ENCODE measurements at places on chromosomes 7 and 10.

- no peak for DNase-seq
Measured at GRCh38 chr10:78391585-78391984, 357.9 kb downstream of the RPS24 start.

GRCh38 chr10:31262672-31263071 is 56.3 kb upstream of the ZEB1 start:
- no peak for DNase-seq

GRCh38 chr10:19843487-19843886 is 27.3 kb downstream of the PLXDC2 start:
- DNase-seq, result no peak

DNA sequence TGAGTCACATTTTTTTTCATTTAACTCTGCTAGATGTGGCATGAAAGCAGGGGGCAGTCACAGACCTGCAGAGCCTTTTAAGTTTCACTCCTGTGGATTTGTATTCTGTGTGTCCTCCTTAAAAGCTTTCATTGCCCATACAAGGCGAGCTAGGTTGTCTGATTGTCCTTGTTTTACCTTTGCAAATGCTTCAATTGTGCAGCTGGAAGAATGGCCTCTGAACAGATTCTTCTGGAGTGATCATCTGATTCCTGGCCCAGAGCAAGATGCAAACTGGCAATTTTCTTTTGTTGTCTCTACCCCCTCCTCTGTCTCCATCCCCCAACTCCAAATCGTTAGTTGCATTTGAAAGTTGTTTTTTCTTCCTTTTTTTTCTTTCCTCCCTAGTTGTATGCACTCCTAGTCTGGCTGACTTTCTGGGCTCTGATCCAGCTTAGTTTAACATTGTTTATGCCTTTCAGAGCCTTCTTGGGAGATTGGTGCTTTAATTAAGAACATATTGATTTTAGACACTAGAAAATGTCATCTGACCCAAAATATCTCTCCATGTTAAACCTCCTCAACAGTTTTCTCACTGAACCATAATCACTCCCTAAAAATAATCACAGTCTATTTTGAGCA is 150.2 kb downstream of the REEP3 start:
- no peak for DNase-seq

GRCh38 chr7:45174966-45175765 is 17.6 kb downstream of the RAMP3 start:
- DNase-seq, result no peak

DNA sequence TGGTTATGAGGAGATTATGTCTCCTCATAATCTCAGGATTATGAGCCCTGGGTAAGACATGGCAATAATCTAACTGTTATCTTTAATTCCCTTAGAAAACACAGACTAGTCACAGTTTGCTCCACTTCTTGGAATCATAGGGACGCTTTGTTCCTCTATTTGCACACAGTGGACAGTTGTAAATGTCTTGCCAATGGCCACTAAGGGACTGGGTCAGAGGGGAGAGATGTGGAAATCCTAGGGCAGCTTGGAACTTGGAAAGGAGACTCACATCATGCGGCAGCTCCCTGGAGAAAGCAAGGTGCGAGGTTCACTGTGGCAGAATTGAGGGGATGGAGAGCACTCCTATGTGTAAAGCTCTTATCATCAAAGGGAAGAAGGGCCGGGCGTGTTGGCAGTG is 266.1 kb downstream of the PRPF18 start:
- DNase-seq, result no peak

DNA sequence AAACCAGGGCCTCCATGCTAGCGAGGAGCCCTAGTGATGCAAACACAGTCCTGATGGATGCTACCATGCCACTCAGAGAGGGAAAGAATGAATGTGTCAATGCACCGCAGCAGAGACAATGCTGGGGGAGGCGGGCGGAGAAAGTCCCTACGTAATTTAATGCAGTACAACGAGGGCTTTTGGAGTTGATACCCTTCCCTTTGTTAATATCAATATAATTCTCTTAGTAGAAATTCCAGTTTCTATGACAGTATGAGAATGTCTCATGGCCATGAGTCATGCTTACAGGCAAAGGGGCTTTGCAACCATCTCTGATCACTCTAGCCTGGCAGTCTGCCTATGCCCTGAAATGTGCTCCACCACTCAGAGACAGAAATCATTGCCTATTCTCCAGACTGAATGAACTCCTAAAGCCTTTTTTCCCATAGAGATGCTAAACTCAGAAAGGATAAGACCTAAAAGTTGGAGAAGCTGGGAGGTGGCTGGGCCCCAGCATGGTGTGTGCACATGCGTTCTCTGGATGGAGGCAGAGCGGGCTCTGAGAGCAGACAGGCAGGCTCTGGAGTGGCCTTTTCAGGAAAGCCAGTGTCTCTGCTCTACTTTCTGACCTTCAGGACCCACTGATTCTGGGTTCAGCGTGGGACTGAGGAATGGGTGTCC is 20.3 kb upstream of the GIMAP2 start:
- DNase-seq, result no peak

GRCh38 chr10:70265032-70265689 is 18.6 kb downstream of the NPFFR1 start:
- peak; percentile 33 for DNase-seq

GRCh38 chr10:30096564-30096963 is 37.2 kb upstream of the JCAD start:
- no peak for DNase-seq

- no peak for DNase-seq
Measured at GRCh38 chr10:21532694-21533466, 1.2 kb upstream of the MLLT10 start.

DNA sequence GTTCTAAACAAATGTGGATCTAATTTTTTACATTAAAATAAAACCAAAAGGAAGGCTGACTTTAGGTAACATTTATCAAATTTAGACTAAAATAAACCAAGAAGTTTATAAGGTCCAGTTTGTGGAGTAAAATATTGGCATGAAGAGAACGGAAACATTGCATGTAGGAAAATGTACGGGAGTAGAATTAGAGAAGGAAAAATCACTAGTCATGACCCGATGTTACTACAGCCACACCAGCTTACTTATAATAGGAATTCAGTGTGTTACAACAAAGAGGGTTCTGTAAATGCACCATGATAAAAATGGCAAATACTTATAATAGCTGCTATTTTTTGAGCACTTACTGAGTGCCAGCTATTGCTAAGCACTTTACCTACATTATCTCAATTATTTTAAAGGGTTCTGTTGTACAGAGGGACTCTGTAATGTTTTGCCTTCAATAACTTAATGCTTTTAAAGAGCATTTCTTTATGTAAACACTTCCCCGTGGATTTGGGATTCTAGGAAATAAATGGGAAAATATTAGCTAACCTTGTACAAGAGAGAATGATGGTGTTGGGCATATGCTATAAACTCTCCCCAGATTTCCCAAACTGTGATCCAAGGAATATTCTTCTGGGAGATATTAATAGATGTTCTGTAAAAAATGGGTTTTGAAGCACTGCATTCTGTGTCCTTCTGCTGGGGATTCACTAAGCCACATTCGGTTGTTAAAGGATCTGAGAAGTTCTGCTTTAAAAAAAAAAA is 296.7 kb downstream of the BBS9 start:
- no peak for DNase-seq

- no peak for DNase-seq
Measured at GRCh38 chr10:102935939-102936605, 18.0 kb downstream of the CNNM2 start.

DNA sequence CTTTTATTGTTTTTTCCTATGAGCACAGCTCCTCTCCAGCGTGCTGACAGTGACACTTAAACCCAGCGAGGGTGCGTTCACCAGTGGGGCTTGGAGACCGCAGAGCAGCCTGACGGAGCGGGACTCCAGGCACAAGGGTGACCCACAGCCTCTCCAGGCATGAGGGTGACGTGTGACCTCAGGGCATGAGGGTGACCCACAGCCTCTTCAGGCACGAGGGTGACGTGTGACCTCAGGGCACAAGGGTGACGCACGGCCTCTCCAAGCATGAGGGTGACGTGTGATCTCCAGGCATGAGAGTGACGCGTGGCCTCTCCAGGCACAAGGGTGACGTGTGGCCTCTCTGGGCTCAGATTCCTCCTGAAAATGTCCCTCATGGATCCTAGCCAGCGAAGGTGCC is 164.3 kb upstream of the TCERG1L start:
- no peak for DNase-seq

DNA sequence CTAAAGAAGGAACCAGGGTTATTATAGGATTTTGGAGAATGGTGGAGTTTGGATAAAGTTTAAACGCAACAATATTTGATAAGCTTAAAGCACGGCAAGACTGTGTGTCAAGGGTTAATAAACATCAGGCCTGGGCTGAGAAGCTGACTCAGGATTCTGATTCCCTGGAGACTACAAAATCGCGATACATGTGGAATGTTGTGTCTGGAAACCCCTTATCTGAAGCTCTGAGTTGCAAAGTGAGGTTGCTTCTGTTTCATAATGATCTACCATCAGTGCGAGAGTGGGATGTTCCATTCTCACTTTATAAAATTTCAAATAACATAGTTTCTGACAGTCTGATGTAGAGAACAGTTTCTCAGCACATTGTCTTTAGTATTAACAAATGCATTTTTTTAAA is 7.8 kb downstream of the C1GALT1 start:
- peak; percentile 33 for DNase-seq

- DNase-seq, result no peak
Measured at GRCh38 chr10:32123021-32123420, 66.8 kb upstream of the KIF5B start.
